ENCODE measurements at places on chromosomes 4 and X. TPM values are rescaled to one million over a fixed set of nuclear protein-coding genes. Genes with fewer than 3 reads are reported as not detected.

DNA sequence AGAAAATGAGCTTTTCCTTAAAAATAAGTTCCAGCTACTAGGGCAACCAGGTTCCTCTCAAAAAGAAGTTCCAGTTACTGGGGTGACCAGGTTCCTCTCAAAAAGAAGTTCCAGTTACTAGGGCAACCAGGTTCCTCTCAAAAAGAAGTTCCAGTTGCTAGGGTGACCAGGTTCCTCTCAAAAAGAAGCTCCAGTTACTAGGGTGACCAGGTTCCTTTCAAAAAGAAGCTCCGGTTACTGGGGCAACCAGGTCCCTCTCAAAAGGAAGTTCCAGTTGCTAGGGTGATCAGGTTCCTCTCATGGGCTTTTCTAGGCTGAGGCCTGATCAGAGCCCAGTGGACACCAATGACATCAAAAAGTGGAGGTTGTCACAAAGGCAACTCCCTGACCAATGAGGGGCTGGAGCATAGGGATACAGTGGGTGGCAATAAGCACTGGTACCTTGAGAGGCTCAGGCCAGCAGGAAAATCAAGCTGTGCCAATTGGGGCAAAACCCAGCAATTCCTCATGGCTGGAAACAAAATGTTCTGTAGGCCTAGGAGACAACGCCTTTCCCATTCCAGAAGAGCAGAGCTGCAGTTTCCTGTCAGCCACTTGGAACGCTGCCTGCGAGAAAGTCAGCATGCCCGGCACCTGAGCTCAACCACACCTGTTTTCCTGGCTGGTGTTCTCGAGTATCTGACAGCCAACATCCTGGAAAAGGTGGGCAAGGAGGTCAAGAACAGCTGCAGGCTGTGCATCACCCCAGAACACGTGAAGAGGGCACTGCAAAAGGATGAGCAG, 12.3 kb upstream of the SYTL5 start:
- no peak for DNase-seq

GRCh38 chr4:95038791-95039190, 281.0 kb downstream of the BMPR1B start:
- no peak for DNase-seq

- no peak for DNase-seq
Observed at GRCh38 chr4:62030958-62031357, 830.8 kb downstream of the ADGRL3 start.

DNA sequence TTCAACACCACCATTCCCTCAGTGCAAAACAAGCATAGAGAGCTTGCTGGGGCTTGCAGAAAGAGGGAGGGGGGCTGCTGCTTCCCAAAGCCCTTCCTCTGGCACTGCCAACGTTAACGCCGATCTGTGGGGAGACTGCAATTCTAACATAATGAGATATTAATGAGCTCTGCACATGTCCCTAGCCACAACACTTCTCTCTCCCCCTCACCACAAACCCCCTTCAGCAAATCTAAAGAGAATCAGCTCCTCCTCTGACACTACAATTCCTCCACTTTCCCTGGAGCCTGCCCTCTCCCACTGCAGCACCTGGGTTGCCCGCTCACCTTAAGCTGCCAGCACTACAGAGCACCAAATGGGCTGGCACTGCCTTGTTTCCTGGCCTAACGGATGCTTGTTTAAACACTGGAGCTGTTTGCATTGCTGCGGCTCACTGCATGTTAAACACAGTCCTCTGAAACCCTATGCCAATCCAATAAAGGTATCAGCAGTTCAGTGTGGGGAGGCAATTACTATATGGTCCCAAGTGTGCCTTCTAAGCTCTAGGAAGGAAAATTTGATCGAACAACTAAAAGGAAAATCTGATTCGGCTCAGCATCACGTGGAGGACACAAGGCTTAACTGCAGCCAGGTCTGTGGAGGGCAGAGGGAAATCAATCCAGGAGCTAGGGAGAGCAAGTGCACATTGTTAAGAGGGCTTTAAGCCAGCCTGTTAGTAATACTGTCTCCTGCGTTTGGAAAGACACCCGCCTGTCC, 232.4 kb downstream of the MAML3 start:
- no peak for DNase-seq

Gene GASK1B
- total RNA-seq: 42.5 TPM

Gene ADGRG2
- total RNA-seq: not detected

DNA sequence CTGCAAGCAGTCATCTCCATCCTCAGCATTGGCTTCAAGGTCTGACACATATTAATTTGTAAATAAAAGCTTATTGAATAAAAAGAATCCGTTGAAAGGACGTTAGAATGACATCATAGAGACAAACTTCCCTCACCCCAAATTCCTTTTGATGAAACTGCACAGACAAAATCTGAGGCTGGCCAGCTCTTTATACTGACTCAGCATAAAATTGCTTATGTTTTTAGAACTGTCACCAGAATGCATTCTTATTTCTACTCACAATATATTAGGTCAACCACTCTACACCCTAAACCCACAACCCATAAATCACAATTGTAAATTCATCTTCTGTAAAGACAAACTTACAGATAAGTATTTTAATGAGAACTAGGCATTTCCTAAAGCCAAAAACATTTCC, 359.2 kb upstream of the TEX13C start:
- DNase-seq: no peak

DNA sequence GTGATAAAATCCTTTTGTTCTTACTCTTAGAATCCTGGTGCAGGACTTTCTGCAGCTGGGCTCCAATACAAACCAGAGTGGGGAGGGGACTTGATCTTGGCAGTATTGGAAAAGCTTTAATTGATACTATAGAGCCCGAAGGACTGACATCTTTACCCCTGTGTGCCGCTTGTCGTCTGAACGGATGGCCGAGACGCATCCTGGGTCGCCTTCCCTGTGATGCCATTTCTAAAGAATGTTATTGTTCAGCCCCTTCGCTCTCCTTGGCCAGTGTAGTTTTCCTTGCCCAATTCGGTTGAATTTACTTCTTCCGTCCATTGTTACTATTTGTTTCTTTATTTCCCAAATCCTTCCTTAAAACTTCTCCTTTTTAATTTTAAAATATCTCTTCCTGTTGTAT, 80.9 kb downstream of the CLDN34 start:
- no peak for DNase-seq

DNA sequence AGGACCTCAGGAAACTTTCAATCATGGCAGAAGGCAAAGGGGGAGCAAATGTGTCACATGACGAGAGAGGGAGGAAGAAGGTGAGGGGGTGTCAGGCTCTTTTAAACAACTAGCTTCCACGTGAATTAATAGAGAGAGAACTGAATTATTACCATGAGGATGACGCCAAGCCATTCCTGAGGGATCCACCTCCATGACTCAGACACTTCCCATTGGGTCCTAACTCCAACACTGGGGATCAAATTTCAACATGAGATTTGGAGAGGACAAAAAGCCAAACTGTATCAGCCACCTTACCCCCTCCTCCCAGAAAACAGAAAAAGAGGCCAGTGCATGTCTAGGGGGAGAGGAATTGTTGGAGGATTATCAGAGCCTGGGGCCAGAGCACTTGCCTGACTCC, 40.4 kb upstream of the LAS1L start:
- DNase-seq: no peak

GRCh38 chr4:184433258-184433892, 41.0 kb downstream of the IRF2 start:
- no peak for DNase-seq

DNA sequence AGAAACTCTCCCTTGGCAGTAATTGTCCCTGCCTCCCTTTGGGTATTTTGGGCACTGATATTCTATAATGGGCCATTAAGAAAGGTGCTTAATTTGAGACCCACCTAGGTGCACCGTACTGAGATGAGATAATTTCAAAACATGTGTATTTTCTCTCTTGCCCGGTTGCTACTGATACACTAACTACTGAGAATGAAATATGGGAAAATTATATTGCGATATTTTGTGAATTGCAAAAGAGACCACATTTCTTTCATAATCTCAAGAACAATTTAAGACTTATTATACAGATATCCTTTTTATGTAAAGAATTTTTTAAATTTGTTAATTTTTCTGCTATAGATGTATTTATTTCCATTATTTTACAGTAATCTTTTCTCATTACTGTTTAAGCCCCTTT, 284.9 kb downstream of the ADGRL3 start:
- DNase-seq: no peak

- DNase-seq: no peak
Observed at GRCh38 chrX:153457827-153458466, 12.1 kb upstream of the TREX2 start.

DNA sequence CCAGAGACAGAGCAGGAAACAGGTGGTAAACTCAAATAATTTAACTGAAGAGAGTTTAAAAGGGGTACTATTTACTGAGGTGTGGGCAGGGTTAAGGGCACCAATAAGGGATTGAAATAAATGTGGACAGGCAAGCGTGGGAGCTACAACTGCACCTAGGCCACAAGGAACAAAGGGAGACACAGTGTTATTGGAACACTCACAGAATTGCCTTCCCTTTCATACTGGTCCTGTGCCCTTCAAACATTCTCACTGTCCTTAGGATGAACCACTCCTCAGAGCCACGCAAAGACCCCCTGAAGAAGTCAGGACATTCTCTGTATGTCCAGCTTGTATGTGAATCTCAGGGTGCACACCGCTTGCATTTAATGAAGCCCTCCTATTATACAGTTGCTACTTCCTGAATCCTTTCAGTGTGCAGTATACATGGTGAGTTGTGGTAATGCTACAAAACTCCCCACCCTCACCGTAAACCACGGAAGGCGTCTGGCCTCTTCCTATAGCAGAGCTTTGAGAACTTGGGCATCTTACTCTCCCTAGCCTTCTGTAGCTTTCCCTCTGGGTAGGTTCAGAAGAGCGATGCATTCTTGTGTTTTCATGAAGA, 9.6 kb upstream of the MRPL1 start:
- no peak for DNase-seq

GRCh38 chrX:97039363-97040029, 155.8 kb downstream of the RPA4 start:
- no peak for DNase-seq

Gene CDKL5
- 23.7 TPM for total RNA-seq

- DNase-seq: no peak
Observed at GRCh38 chr4:141609243-141609642, 27.1 kb upstream of the IL15 start.

GRCh38 chrX:123357941-123358340, 173.9 kb downstream of the GRIA3 start:
- no peak for DNase-seq

DNA sequence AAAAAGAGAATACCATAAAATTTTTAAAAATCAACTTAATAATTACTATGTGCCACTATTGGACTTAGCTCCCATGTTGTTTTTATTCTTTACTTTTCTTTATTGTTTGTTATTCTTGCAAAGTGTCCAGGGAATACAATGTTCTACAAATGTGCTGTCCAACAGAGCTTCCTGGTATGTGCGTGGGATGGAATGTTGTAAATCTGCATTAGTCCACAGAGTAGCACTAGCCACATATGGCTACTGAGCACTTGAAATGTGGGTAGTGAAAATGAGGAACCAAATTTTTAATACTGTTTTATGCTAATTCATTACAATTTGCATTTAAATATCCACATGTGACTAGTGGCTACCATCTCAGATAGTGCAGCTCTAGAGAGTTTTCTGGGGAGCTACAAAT, 14.3 kb upstream of the CORIN start:
- no peak for DNase-seq

GRCh38 chrX:31423609-31424189, 351.9 kb upstream of the FTHL17 start:
- peak; percentile 24 for DNase-seq

GRCh38 chr4:81628489-81628888, 156.8 kb upstream of the RASGEF1B start:
- no peak for DNase-seq

DNA sequence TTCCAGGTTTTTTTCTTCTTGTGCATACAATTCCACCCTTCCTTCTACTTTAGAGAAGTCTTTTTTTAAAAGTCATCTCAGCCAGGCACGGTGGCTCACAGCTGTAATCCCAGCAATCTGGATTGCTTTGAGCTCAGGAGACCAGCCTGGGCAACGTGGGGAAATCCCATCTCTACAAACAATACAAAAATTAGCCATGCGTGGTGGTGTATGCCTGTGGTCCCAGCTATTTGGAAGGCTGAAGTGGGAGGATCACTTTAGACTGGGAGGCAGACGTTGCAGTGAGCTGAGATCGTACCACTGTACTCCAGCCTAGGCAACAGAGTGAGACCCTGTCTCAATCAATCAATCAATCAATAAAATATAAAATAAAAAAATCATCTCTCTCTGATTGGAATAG, 14.8 kb downstream of the ELOVL6 start:
- DNase-seq: no peak

DNA sequence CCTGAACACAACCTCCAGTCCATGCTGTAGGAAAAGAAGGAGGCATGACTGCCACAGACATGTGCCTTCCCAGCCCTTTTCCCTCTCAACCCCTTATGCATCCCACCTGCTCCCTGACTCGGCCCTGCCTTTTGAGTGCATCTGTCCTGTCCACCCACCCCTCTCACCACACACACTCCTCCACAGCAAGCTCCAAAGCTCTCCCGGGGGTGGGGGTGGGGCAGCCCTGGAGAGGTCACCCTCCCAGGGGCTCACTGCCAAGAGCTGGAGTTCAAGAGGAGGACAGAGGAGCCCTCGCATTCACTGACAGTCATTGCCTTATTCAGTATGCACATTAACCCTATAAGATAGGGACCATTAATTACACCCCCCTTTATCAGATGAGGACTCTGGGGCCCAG, 46.6 kb upstream of the MAMLD1 start:
- DNase-seq: no peak

DNA sequence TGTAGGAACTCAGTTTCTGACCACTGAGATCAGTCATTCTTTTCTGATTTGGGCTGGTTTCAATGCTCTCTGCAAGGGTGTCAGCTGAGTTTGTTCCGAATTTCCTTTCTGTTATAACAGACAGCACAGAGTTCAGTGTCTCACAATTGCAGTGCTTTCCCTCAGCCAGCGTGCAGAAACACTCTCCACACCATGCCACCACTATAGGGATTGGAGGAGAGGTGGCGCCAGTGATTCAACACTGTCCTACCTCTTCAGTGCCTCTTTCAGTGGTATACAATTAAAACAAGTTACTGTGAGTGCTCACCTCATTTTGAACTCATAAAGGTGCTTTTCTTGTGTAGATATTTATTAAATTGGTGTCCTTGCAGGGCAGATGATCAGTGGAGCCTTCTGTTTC, 413.2 kb upstream of the CXorf51B start:
- DNase-seq: no peak

- DNase-seq: no peak
Observed at GRCh38 chrX:48736878-48737212, 24.7 kb upstream of the GLOD5 start.

All from Caco-2 (cell line).